Stimulated activated CD4-positive, alpha-beta T cell treated with anti-CD3 and anti-CD28 coated beads, Interleukin-2, amount 100 ng/mL, for 48 hours (primary cell): ENCODE measurements at places on chromosomes 16 and 17.

- DNase-seq: no peak
Observed at GRCh38 chr16:17372386-17372785, 98.4 kb downstream of the XYLT1 start.

GRCh38 chr17:17379197-17379991 is 76.2 kb downstream of the NT5M start:
- DNase-seq: no peak

- DNase-seq: no peak
Observed at GRCh38 chr16:85321509-85322271, 209.4 kb upstream of the CIBAR2 start.

DNA sequence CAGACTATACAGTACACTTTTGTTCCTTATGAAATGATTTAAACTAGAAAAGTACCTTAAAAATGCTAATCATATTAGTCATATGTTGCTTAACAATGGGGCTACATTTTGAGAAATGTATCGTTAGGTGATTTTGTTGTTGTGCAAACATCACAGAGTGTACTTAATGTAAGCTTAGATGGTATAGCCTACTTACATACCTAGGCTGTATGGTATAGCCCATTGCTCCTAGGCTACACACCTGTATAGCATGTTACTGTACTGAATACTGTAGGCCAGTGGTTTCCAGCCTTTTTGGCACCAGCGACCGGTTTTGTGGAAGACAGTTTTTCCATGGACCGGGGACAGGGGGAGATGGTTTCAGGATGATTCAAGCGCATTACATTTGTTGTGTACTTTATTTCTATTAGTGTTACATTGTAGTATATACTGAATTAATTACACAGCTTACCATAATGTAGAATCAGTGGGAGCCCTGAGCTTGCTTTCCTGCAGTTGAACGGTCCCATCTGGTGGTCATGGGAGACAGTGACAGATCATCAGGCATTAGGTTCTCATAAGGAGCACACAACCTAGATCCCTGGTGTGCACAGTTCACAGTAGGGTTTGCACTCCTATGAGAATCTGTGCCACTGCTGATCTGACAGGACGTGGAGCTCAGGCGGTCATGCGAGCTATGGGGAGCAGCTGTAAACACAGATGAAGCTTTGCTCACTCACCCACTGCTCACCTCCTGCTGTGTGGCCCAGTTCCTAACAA is 35.0 kb upstream of the MRC2 start:
- no peak for DNase-seq

- no peak for DNase-seq
Observed at GRCh38 chr17:16044487-16044886, 44.9 kb downstream of the TTC19 start.

- DNase-seq: no peak
Observed at GRCh38 chr17:233473-233941, 52.1 kb upstream of the DOC2B start.

DNA sequence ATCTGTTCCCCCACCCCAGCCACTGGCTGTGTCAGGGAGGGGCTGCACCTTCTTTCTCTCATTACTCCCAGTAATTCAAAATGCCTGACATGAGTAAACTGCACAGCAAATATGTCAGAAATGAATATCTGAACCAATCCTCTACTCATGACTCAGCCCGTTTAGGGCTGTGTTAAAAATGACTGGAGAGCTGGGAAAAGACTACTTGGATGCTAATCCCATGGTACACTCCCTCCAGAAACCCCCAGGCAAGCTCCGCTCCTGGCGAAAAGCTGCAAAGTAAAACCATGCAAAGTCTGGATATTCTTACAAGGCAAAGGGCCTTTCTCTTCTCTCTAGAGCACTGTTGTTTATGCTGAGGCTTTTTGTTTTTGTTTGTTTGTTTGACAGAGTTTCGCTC is 448.1 kb upstream of the DYNLRB2 start:
- no peak for DNase-seq

DNA sequence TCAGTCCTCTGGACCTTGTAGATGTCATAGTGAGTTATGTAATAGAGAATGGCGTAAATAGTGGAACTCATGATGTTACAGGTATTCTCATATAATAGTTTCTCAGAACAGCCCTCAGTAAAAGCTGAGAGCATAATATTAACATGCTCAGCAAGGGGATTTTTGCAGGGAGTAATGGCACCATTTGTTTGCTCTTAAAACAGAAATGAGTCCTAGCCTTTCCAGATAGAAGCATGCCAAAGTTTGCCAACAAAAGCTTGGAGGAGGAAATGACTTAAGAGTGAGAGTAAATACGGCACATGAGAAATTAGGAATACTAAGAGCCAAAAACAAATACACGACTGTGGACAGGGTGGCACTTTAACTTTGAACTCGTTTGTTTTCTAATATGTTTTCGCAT is 198.4 kb downstream of the ANKFN1 start:
- DNase-seq: no peak

DNA sequence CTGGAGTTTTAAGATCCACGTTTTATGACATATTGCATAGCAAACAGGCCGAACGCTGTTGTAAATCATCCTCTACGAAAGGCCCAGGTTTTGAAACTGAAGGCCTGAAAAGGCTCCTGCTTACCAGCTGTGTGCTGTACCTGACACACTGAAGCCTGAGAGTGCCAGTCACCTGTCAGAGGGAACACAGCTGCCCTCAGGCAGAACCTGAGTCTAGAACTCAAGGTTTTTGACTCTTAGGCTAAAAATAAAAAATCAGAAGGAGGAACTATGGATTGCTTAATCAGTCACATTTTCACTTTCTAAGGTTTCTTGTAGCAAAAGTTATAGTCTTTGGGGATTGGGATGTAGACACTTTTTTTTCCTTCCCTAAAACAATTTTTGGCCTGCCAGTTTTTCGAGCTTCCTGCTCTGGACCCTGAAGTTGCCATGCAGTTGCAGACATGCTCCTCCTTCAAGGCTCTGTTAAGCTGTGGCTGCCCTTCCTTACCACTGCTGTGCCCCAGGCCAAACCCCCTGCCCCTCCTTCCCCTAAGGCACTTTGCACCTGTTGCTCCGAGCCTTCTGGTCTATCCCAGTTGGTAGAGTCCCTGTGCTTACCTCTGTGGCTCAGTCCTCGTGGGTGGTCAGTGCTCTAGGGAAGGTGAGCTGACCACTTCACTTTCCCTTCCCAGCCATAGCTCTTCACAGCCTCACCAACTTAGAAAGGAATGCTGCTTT is 56.6 kb downstream of the TENT4B start:
- DNase-seq: no peak

DNA sequence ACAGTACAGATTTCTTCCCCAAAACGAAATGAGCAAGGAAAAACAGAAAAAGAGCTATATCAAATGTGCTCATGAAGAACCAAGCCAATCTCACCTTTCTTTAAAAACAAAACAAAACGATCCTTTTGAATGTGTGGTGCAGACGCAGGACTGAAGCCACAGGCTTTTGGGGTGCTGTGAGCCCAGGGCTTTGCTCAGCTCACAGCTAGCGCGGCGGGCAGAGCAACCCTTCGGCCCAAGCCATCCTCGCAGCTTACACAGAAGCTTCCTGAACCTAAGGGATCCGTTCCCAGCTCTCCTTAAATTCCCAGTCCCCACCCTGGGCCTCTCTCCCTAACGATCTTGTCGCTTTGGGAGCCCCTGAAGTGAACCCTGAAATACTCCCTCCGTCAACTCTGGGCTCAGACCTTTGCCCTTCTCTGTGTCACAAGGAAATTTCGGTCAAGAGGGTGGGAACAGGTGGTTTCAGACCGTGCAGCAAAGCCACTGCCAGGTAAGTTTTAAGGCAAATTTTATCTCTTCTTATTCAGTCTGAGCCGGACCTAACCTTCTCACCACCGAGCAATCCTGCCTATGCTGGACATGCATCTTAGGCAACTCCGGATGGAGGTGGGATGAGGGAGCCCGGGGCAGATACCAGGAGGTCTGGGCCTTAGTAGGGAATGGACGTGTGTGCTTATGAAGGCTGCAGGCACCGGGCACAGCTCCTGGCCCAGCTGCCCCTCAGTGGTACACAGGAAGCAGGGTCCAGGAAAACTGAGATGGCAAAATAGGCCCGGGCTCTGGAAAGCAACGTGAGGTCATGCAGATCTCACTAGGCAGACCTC is 52.0 kb downstream of the COTL1 start:
- no peak for DNase-seq

DNA sequence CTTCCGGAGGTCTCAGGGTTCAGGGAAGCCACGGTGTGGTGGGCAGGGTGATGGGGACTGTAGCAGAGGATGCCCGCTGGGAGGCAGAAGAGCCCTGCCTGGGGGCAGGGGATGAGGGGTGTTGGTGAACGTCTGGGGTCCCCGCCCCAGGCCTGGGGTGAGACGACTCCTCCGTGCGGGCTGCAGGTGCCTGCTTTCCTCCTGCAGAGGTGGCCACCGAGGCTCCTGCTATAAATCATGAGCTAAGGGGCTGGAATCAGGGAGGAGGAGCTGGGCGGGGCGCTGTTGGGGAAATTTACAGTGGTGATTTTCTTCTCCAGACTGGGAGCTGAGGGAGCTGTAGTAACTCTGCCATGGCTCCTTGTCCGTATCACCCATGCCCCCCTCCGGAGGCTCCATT is 167.0 kb downstream of the MRM1 start:
- no peak for DNase-seq

GRCh38 chr16:13229039-13229438 is 327.6 kb downstream of the SHISA9 start:
- DNase-seq: no peak

DNA sequence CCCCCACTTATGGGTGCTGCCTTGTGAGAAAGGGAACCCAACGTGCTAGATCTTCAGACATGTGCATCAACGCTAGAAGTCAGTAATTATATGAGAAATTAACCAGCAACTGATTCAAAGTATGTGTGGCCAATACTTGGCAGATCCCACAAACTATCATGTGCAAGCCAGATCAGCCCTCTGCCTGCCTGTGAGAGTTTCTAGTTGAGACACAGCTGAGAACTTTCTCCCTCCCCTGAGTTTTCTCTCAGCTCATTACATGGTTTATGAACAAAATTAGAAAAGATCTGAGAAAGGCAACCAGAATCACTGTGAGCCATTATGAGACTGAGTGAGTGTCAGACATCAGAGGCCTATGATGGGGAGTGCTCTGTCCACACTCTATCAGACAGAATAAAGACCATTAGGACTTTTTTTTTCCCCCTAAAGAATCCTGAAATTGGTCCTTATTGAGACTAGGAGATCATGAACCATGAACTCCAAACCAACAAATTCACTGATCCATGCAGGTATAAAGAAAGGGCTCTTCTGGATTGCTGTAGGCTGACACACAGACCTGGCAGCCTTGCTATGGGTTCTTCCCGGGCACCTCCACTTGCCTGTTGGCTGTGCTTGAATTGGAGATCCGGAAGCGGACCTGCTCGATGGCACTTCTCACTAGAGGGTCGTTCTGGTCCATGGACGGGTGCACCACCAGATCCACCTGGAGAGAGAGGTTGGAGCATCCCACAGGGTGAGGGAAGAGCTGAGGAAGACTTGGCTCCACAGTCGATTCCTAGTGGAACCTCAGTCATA is 51.5 kb downstream of the GTF3C1 start:
- DNase-seq: no peak
